ENCODE measurements at places on chromosomes 2 and 18.

GRCh38 chr2:166230024-166230723 is 102.4 kb upstream of the SCN1A start:
- DNase-seq = no peak

DNA sequence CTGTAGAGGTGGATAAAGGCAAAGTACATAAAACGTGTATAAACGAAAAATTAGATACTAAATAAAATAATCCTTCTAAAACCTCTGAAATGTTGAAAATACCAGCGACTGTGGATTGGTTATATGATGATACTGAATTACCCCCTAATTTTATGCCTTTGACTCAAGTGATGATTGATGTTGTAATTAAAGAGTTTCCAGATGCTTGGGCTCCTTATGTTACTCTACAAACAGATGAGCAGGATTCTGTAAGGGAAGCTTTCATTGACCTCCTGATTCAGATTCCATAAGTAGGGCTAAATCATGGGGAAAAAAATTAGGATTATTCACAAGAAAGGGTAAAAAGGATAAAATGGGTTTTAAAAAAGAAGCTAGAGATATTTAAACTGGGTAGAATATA is 418.2 kb upstream of the SLC39A10 start:
- no peak for DNase-seq

GRCh38 chr2:176002688-176003210 is 682 bp upstream of the LNPK start:
- no peak for DNase-seq

GRCh38 chr2:186968277-186968676 is 119.3 kb upstream of the ZSWIM2 start:
- no peak for DNase-seq

GRCh38 chr2:1654696-1655374 is 89.5 kb downstream of the PXDN start:
- DNase-seq = no peak

DNA sequence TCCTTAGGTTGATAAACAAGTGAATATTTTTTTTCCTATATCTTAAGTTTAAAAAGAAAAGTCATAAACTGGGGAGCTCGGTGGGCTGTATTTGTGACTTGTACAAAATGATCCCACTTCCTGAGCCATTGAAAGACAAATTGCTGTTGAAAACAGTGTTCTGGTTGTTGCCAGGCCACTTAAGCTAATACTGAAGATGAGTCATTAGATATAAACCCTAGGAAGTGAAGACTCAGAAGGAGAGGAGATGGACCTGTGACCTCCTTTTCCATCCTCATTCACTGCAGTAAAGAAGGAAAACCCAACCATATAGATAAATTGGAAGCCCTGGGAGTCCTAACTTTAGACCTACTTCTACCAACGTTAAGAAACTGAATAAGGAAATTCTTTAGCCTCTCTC is 46.2 kb upstream of the SERPINE2 start:
- DNase-seq = no peak

DNA sequence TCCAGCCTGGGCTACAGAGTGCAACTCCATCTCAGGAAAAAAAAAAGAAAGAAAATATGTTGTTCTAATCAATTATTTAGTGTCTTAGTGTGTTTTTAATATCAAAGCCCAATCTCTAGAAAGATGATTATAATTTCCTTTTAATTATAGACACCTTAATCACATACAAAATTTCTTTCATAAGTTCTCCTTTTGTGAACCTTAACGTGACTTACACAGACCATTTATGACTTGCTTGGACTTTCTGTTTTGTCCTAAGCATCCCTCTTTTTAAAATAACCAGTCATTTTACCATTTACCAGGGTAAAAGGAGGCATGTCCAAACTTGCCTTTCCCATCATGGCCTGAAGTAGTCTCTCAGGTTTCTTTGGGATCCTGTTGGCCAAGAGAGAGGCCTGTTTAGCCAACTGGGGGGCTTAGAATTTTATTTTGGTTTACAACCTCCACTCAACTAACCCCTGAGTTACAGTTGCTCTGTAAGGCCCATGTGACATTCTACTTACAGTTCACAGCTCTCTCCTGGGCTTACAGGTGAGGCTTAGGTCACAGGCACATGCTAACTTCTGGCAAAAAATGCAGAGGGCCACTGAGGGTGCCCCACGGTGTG is 23.9 kb upstream of the GPR155 start:
- no peak for DNase-seq

DNA sequence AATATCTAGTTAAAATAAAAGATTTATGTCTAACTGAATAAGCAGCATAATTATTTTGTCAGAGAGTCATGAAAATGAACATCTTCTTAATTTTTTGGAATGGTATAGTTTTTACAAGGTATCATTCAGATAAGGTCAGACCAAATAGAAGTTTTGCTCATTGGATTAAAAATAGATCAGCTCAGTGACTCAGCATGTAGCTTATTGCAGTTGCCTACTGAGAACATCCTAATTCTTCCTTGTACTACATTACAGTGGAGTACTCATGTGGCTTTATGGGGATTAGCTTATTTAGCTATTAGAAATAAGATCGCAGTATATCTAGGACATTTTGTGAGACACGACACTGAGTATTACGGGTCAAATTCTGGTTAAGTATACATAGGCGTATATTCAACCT is 38.2 kb upstream of the PPM1B start:
- DNase-seq = no peak

GRCh38 chr2:119260646-119261492 is 37.2 kb downstream of the STEAP3 start:
- DNase-seq = no peak

DNA sequence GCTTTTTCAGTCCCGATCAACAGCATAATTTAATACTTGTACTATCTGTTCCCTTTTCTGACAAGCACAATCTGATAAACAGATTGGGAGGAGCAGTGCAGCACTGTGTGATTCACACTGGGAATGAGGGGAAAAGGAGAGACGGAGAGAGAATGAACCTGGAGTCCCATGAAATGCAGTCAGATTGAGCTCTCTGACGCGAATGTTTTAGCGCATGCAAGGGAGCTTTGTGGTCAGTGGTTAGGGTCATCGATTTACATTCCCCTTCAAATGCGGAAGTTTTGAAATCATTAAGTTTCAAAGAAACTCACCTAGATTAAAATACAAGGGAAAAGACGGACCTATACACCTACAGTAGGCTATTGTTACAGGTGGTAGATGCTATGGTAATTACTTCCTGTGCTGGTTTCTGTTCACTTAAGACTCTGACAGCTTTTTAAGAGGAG is 99.6 kb downstream of the KCTD1 start:
- no peak for DNase-seq

DNA sequence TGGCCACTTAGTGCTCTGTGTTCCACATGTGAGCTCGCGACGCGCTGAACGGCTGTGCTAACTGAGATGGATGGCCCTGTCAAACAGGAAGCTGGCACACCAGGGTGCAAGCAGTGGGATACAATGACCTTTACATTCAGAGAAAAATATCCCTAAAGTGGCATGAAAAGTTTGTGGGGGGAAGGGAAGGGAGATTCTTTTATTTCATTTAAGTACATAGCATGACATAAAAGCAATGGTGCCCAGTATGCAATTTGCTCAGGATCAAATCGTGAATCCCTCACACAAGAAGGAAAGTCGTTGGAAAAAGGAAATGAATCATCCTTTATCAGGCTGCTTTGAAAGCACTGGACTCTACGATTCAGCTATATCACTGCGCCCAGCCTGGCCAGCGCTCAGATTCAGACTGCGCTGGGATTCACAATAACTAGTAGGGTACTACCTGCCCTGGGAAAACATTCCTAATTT is 26.0 kb downstream of the SATB2 start:
- no peak for DNase-seq

GRCh38 chr2:227082286-227082685 is 81.7 kb downstream of the COL4A4 start:
- DNase-seq = no peak

- DNase-seq = peak; percentile 64
Measured at GRCh38 chr2:108621087-108621559, 86.9 kb downstream of the LIMS1 start.

GRCh38 chr2:240646176-240646899 is 21.1 kb downstream of the GPR35 start:
- DNase-seq = no peak

DNA sequence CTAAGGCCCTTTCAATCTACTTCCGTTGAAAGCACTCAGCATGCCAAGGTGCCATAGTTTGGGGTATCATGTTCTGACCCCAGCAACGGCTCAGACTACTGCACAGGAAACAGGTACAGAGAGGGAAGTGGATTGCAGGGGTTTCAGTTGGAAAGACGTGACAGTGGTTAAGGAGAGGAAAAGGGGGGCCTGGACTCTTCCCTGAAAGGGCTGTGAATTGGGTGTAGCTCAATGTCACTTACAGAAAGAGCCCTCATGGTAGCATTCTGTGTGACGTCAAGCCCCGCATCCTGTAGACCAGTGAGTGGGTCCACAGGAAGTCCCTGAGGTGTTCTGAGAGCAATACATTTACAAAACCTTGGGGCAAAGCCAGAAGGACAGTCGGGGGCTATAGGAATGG is 121.5 kb upstream of the GYPC start:
- no peak for DNase-seq

GRCh38 chr2:39160982-39161381 is 40.1 kb upstream of the SOS1 start:
- no peak for DNase-seq

DNA sequence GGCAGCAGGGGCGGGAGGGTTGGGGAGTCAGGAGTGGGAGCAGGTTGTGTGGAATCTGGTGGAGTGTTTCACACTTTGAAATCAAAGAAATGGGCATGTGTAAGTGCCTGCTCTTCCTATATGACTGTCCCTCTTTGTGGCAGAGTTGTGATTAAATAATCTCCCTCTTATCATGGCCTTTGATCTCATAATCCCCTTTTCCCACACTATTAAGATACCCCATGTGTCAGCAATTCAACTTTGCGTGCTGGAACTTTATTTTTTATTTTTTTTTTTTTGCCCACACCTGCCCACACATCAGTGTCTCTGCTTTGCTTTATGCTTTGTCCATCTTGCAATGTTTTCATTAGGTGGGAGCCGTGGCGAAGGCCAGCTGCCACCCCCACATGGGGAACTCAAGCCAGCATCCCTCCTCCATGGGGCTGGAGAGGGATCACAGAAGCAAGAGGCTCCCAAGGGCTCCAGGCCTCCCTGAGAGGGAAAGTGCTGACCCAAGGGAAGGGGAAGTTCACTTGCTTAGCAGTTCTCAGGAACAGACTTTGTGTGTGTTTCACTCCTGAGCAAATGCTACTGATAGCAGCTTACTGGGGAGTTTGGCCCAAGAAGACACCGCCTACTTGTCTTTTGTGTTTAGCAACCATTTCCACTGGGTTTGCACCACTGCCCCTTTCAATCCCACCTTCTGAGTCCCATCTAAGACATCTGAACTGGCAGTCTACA is 243.4 kb downstream of the BCL11A start:
- no peak for DNase-seq

DNA sequence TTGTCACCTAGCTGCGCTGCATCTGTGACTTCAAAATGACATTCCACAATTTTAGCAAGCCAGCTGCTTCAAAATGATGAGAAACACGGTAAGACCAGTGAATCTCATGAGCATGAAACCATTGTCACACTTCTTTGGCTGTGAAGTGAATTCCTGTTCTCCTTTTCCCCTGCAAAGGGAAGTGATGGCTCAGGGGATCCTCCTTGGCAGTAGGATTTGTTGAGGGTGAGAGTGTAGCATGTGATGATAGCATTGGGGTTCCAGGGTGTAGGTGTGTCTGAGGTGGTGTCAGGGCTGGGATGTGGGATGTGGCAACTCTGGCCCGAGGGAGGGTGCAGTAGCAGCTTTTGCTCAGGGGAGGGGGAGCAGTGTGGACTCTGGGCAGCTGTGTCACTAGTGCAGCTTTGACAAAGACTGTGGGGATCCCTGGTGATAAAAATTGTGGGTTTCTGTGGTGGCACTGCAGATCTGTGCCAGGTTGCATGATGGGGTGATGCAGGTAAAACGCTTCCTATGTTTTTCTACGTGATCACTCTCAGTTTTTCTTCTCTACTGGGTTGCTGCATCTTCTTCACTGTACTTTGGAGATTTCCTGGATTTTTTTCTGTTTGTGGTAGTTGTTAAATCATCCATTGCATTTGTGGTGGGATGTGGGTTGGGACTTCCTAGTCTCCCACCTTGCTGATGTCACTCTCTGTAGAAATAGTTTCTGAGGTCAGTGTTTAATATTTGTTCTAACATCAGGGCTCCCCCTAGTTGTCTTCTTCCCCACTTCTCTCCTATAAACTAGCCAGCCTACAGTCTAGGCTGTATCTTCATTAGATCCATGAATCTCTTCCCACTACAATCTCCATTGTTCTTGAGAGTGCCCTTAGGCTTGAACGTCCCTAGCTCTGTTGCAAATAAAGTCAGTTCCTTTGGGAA is 107.0 kb downstream of the ACTR3 start:
- no peak for DNase-seq

GRCh38 chr2:186884587-186884986 is 35.6 kb upstream of the ZSWIM2 start:
- DNase-seq = no peak

DNA sequence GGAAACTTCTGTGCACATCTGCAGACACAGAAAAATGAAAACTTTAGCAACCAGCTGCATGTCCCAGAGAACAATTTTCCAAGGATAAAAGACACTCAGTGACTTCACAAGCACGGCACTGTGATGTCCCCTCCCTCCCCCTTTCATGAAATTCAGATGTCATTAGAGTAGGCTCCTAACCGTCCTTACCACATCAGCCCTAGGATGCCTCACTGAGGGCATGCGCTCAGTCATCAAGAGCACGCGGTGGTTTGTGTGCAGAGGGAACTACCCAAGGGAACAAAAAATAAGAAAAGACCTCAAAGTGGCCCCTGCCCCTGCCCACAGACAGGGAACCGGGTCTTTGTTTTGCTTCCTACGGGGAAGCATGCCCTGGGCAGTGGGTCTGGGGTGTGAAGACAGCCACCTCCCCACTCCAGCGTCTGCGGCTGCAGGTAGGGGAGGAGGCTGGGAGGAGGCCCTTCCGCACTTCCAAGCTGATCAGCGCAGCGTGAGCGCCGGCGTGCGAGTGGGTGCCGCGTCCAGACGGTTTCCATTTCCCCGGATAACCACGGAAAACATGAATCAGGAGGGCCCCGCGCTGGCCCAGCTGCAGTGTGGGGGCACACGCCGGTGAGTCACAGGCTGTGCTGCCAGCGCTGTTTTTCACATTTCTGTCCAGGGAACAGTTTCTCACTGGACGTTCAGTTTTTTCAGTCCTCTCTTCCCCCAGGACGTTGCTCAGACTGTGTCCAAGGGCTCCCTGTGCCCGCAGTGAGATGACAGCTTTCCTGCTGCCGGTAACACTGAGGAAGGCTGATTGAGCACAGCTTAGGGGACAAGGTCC is 70.6 kb downstream of the COPS8 start:
- no peak for DNase-seq

Measured in activated CD4-positive, CD25-positive, alpha-beta regulatory T cell treated with anti-CD3 and anti-CD28 coated beads, Interleukin-2, amount 50 U/mL, for 72 hours (primary cell).